ENCODE measurements at places on chromosomes 16 and 17.

- no peak for DNase-seq
Observed at GRCh38 chr17:39801055-39801454, 63.1 kb downstream of the IKZF3 start.

- no peak for DNase-seq
Observed at GRCh38 chr16:85522842-85523601, 90.1 kb upstream of the GSE1 start.

DNA sequence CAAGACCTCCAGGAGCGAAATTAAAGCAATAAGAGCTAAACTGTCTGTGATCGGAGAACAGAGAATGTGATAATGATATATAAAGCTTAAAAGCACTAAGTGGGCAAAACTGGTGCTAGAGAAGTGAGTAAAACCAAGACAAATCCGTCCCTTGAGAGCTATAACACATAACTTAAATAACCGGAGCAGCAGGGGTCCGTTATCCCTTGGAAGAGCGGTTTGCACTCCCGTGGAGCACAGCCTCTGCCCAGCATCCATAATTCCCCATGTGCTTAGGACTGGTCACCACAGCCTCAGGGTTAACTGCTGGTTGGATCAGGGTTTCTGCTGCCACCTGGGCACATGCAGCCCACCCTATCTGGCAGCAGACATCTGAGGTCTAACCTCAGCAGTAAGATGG is 489.0 kb downstream of the NPIPA7 start:
- no peak for DNase-seq

DNA sequence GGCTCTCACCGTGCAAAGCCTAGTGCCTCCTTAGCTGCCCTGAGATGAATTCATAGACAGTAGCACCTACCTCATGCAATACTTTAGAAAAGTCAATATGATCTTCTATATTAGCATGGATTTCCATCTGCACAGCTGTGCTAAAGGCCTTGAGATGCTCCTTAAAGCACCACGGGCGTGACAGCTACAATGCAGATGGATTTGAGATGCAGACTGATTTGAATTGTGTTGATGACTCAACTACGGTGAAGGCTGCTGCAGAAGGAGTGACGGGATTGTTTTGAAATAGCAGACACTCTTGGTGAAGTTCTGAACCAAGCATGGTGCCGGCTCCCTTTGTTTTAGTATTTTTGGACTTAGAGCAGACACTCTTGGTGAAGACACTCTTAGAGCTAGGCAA is 88.2 kb downstream of the SPECC1 start:
- no peak for DNase-seq

DNA sequence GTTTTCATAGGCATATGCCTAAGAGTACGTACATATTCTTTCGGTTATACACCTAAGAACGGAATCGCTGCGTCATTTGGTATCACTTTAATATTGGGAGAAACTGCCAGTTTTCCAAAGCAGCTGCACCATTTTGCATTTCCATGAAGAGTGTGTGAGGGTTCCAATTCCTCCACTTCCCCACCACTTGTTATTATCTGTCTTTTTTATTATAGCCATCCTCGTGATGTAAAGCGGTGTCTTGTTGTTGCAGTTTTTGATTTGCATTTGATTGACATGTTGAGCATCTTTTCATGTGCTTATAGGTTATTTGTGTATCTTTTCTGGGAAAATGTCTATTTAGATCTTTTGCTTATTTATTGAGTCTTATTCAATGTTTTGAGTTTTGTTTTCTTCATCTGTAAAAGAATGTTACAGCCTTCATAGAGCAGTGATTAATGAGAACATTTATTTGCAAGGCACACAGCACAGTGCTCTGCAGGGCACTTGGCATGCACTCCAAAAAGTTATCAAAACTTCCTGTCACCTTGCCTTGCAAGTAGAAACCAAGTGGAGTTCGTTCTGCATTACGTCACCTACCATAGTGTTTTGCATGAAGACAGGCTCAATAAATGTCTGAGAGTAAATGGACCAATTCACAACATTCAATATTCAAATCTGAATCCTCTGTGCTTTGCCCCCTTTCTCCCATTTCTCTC is 26.6 kb upstream of the ST6GALNAC1 start:
- no peak for DNase-seq

- no peak for DNase-seq
Observed at GRCh38 chr17:48578616-48579470, 693 bp upstream of the HOXB4 start.

- DNase-seq, result no peak
Observed at GRCh38 chr17:44707755-44708400, 587 bp upstream of the DBF4B start.

GRCh38 chr16:69513180-69513966 is 52.4 kb upstream of the NFAT5 start:
- no peak for DNase-seq

GRCh38 chr16:77359065-77359502 is 75.8 kb downstream of the ADAMTS18 start:
- no peak for DNase-seq

GRCh38 chr16:66512272-66513110 is 37.4 kb downstream of the TK2 start:
- DNase-seq, result no peak

- DNase-seq, result no peak
Observed at GRCh38 chr17:4950075-4950745, 709 bp upstream of the ENO3 start.

GRCh38 chr17:67970783-67971182 is 25.5 kb downstream of the C17orf58 start:
- DNase-seq, result no peak

- DNase-seq, result no peak
Observed at GRCh38 chr16:47377154-47377553, 83.7 kb downstream of the ITFG1 start.

DNA sequence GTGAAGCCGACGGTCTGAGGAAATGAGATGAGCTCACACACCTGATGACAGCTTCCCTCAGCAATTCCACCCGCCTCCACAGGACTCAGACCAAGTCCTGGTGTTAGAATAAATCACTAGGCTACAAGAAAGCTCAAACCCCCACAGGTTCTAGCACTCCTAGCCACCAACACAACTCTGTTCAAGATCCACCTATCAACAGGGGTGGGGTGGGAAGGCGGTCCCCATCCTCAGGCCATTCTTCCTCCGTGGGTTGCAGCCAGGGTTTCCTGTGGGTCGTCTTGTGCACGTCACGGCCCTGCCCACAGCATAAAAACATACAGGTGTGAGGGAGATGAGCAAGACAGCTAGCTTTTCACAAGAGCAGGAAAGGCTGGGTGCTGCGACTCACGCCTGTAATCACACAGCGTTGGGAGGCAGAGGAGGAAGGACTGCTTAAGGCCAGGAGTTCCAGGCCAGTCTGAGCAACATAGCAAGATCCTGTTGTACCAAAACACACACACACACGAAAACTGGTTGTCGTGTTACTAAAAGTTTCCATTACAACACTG is 81.1 kb downstream of the ANKRD11 start:
- DNase-seq, result no peak

GRCh38 chr17:80625627-80626026 is 81.0 kb downstream of the RPTOR start:
- no peak for DNase-seq

DNA sequence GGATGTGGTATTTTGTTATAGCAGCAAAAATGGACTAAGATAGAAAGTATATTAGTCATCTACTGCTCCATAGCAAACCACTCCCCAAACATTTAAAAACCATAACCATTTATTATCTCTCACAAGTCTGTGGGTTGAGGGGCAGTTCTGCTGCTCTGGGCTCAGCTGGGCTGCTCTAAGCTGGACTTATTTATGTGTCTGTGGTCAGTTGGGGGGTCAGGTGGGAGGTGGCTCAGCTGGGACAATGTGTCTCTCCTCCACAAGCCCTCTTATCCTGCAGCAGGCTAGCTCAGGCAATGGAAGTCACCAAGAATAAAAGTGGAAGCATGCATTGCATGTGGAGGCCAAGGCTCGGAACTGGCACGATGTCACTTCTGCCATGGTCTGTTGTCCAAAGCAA is 226.1 kb upstream of the N4BP1 start:
- DNase-seq, result no peak

GRCh38 chr17:53227514-53227913 is 595.2 kb upstream of the KIF2B start:
- DNase-seq, result no peak

- no peak for DNase-seq
Observed at GRCh38 chr16:58678716-58679115, 5.9 kb downstream of the SLC38A7 start.

- no peak for DNase-seq
Observed at GRCh38 chr16:21167360-21167759, 8.9 kb downstream of the LDAF1 start.

- DNase-seq, result no peak
Observed at GRCh38 chr17:65345261-65346005, 208.3 kb downstream of the RGS9 start.

- no peak for DNase-seq
Observed at GRCh38 chr16:4410335-4411075, 5.9 kb downstream of the CORO7 start.

GRCh38 chr17:16255481-16255921 is 38.5 kb downstream of the PIGL start:
- no peak for DNase-seq

DNA sequence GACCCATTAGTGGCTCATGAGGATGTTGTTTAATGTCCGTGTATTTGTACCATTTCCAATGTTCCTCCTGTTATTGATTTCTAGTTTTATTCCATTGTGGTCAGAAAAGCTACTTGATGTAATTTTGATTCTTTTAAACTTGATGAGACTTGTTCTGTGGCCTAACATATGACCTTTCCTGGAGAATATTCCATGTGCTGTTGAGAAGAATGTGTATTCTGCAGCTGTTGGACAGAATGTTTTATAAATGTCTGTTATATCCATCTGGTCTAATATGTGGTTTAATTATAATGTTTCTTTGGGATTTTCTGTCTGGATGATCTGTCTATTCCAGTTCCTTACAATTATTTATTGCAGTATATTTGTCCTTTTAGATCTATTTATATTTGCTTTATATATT is 2.9 kb upstream of the ABCA10 start:
- no peak for DNase-seq

DNA sequence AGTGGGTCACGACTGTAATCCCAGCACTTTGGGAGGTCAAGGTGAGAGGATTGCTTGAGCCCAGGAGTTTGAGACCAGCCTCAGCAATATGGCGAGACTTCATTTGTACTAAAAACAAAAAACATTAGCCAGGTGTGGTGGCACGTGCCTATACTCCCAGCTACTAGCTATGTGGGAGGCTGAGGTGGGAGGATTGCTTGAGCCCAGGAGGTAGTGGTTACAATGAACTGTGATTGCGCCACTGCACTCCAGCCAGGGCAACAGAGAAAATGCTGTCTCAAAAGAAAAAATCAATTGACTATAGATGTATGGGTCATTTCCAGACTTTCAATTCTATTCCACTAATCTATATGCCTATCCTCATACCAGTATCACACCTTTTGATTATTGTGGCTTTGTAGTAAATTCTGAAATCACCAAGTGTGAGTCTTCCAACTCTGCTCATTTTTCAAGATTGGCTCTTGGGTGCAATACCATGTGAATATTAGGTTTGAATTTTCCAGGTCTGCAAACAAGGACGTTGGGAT is 27.2 kb upstream of the CEP20 start:
- no peak for DNase-seq

GRCh38 chr16:10314811-10315210 is 71.0 kb upstream of the ATF7IP2 start:
- DNase-seq, result no peak

DNA sequence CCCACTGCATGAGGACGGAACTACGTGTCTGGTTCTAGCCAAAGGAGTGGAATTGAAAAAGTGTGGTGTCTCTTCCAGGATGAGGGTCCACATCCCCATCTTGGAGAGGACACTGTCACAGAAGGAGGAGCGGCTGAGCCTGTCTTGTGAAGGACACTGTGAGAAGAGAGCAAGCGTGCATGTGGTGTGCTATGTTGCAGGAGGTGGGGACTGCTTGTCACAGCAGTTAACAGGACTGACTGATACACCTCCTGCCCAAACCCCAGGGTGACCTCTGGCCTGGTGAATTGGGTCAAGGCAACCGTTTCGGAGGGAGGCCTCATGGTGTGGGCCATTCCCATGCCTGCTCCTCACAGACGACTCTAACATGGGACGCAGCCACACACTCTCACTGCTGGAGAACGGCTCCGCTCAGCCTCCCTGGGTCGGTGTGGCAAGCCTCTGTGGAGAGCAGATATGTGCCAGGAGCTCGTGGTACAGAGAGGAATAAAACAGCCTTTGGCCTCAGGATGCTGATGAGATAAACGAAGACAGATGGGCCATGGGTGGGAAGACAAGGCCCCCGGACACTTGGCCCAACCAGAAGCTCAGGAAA is 56.4 kb upstream of the RBFOX3 start:
- DNase-seq, result no peak

- no peak for DNase-seq
Observed at GRCh38 chr16:54425068-54425467, 138.5 kb upstream of the IRX3 start.

- DNase-seq, result no peak
Observed at GRCh38 chr16:2526135-2526534, 5.1 kb downstream of the CEMP1 start.

GRCh38 chr16:48617711-48618148 is 7.8 kb upstream of the N4BP1 start:
- no peak for DNase-seq

DNA sequence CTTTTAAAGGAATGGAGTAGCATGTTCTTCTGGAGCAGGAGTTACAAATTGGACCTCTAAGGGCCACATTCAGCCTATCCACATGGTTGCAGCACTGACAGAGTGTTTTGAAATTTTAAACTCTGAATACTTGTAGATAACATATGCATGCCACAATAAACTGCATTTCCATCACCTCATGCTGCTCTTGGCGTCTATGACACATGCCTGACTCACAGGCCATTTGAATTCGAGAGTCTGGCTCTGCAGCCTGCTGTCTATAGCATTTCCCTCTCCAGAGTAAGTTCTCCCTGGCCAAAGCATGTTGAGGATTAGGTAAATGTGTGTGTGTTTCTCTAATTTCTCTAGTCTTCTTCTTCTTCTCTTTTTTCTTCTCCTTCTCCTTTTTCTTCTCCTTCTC is 28.7 kb upstream of the MYOCD start:
- DNase-seq, result no peak

- no peak for DNase-seq
Observed at GRCh38 chr17:78351449-78352006, 8.3 kb downstream of the SOCS3 start.

GRCh38 chr16:2039274-2040031 is 8.2 kb downstream of the NTHL1 start:
- DNase-seq, result no peak

DNA sequence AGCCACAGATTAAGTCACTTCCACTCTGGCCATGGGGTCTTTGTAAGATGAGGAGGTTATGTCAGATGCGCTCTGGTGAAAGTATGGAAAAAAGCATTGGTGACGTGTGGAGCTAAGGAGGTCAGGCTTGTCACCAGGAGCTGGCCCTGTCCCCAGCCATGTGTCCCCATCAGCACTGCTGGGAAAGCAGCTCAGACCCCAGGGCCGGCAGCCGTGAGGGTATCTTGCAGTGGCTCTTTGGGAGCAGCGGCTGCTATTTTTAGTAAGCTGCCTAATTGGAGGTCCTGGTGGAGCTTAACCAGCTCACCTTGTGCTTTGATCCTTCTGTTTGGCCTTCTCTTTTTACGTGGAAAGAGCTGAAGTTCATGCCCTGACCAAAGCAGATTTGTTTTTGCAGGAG is 60.9 kb downstream of the MPRIP start:
- no peak for DNase-seq

- DNase-seq, result no peak
Observed at GRCh38 chr17:82108038-82108437, 10.0 kb upstream of the FASN start.
